Astrocyte of the hippocampus (primary cell): ENCODE measurements at places on chromosomes 11 and 22.

DNA sequence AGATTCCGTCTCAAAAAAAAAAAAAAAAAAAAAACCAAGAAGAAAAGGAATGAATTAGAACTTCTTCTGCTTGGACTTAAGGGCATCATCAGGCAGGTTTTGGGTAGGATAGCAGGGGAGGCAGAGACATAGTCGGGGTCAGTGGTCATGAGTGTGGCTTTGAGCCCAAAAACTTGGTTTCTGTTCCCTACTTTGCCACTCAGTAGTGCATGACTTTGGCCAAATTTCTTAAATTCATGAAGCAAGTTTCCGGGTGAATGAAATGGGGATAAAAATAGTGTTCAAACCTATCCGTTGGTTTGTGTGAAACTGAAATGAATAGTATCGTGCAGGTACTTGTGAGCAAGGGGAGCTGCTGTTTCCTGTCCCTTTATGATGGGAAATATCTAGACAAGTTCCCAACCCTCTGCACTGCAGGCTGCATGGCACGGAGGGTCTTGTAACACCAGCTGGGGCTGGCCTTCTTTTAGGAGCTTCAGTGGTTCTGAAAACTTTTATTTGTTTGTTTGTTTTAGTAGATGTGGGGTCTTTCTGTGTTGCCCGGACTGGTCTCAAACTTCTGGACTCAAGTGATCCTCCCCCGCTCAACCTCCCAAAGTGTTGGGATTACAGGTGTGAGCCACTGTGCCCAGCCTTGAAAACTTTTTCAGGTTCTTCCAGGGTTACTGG is 18.4 kb downstream of the NEAT1 start:
- peak; percentile 40 for DNase-seq

- no peak for DNase-seq
These were observed 2.3 kb downstream of the DGCR2 start for GRCh38 chr22:19119949-19120348.

DNA sequence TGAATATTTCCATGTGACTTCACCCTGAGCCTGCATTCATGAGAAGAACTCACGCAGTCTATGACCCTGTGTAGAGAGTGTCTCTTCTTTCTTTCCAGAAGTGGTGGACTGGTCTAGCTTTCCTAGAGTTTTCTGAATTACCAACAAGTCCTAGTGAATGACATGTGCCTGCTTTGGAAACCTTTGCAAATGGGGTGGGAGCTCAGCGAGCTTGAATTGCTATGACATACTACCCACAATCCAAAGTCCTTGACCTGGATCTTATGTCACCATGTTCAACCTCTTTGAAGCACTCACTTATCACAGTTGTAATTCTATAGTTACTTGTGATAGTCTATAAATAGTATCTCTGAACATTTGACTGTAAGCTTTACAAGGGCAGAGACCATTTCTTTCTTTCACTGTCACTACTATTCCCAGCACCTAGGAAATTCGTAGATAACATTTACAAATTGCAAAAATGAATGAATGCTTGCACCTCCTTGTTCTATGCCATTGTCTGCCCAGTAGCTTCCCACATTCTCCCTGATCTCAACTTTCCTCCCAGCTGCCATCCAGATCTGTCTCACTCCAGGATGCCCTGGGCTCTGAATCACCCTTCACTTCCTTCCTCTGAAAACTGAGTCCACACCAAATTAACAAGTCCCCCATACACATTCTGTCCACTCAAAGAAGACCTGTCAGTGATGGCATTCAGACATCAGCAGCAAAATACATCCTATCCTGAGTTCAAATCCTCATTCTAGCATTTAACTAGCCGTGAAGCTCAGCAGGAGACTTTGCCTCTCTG is 201.9 kb upstream of the SESN3 start:
- no peak for DNase-seq

- DNase-seq: no peak
These were observed 115.3 kb upstream of the SLC5A12 start for GRCh38 chr11:26837154-26837553.

GRCh38 chr11:9719566-9720289 is 55.9 kb downstream of the SWAP70 start:
- no peak for DNase-seq

DNA sequence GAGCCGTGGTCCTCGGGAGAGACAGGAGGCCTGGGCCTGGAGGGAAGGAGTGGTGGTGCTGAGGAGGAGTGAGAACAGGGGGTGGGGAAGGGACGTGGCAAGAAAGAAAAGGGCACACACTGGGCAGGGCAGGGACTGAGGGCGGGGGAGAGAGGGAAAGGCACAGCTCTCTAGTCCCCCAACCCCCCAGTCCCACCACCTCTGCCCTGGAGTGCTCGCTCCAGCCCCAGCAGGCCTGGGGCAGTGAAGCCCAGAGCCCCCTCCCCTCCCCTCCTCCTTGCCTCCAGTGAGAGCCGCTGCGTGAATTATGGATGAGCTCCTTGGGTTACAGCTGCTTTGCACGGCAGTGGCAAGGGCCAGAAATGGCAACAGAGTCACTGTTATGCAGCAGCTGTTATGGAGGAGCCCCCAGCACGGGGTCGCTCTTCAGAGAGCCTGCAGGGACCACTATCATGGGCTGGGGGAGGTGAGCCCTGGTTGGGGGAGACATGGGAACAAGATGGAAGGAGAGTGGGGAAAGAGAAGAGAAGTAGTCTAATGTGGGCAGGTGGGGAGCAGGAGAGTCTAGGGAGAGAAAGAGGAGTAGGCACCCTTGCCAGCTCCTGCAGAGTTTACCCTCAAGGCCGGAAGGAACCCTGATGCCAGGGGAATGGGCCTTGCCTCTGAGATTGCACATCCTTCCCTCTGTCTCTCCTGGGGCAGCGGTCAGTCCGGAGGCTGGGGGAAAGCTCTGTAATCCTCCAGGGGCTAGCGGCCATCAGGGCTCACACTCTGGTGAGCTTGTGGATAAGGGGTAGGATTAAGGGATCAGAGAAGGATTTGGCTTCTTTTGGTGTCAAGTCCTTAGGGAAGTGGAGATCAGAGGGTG is 3.6 kb downstream of the RTN4RL2 start:
- no peak for DNase-seq

GRCh38 chr11:71129624-71130023 is 122.8 kb downstream of the SHANK2 start:
- peak; percentile 71 for DNase-seq

DNA sequence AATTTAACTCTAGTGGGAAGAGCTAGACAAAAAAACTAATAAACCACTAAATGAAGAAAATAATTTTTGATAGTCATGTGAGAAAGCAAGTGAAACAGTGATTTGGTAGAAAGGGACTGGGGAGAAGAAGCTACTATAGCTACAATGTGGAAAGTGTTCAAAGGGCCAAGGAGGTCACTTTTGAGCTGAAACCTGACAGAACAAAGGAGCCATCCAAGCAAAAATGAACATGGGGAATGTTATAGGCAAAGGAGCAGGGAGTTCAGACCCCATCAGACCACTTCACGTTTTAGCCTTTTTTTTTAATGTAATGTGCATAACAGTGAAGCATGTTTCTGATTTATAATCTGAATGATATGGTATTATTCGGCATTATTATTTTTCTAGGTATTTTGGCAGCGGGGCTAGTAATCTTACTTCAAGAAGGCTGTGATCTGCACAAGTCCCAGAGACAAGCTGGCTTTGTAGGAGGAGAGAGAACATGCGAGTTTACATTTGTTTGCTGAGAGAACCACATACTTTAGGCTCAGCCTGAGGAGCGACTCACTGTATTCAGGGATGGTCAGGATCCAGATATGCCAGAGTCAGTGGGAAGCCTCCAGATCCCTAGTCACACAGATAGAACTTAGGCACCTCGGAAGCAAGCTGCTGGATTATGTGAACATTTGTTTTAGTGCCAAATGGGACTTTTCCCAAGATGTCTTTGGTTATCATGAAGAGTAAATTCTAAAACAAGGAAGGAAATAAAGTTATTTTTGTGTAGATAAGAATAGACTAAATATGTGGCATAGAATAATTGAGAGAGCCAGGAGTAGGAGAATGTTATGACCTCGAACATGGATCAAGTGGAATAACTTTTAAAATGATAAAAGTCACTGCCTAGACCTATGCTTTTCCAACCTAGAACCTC is 118.6 kb downstream of the TRIM44 start:
- DNase-seq: peak; percentile 39

DNA sequence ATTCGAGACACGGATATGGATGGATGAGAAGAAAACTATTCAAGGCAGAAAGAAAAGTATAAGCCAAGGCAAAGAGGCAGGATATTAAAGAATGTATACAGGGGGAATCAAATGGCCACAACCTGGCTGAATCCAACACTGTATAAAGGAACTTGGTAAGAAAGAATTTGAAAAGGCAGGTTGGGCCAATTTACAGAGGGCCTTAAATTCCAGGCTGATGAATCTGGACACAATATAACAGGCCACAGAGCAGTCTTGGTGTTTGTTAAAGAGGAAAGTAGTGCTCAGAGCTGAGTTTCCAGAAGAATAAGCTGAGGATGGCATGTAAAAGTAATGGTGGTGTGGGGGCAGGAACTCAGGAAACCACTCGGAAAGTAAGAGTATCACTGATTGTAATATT is 72.3 kb upstream of the POU2AF2 start:
- DNase-seq: peak; percentile 52

GRCh38 chr11:126165311-126165720 is 46.1 kb downstream of the RPUSD4 start:
- DNase-seq: no peak

GRCh38 chr11:34219941-34220370 is 114.5 kb downstream of the NAT10 start:
- no peak for DNase-seq

DNA sequence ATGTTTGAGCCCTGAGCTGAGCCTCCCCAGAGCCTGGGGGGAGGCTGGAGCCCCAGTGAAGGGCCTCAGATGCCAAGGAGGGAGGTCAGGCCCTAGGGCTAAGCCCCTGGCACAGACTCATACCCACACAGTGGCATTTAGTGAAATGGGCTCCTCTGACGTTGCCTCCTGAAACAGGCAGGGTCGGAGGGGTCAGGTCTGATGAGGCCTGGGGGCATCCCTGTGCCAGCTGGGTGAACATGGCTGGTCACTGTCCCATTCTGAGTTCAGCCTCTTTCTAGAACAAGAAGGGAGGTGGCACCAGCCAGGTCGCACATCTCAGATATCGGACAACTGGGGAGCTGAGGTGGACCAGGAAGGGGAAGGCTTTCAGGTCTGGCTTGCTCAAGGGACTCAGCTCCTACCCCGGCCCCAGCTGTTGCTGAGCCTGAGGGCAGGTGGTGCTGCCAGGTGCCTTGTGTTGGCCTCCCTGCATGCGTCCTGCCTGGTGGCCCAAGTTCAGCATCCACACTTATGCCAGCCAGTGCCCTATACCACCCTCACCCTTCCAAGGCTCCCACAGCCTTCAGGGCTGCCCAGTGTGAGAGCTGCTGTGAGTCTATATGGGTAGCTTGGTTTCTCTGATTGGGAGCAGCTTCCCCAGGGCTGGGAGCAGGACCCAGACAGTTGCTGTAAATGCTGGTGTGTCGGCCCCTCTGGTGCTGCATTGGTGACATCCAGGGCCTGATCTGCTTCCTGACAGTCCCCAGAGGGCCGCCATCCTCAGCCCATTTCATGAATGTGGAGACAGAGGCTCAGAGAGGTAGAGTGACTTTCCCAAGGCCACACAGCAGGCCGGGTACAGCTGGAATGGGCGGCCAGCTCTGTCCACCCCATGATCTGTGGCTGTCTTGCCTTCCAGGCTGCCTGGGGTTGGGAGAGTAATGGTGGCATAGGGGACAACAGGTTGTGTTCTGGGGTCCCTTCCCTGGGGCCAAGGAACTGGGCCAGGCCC is 32.8 kb upstream of the PPARA start:
- no peak for DNase-seq

DNA sequence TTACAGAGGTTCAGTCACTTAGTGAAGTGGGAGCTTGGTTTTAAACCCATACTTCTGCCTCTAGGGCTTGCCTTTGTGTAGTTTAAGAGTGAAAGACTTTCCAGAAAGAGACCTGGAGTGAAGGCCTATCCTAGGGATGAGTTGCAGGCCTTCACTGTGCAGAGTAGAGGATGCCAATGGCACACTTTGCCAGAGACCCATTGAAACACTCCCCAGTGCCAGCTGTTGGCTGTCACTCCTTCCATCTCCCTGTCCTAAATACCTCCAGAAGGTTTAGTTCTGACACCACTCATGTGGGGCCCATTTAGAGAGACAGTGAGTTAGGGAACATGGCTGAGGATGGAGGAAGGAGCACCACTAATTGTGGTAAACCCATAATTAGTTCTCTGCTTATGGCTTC is 31.5 kb downstream of the NAV2 start:
- no peak for DNase-seq

- DNase-seq: no peak
These were observed 640.9 kb downstream of the BRD1 start for GRCh38 chr22:49186762-49187161.

- no peak for DNase-seq
These were observed 84.6 kb downstream of the MYEOV start for GRCh38 chr11:69378303-69379141.
